ENCODE measurements at places on chromosomes 1 and 21.

- no peak for DNase-seq
Observed at GRCh38 chr1:77316966-77317365, 35.1 kb downstream of the AK5 start.

DNA sequence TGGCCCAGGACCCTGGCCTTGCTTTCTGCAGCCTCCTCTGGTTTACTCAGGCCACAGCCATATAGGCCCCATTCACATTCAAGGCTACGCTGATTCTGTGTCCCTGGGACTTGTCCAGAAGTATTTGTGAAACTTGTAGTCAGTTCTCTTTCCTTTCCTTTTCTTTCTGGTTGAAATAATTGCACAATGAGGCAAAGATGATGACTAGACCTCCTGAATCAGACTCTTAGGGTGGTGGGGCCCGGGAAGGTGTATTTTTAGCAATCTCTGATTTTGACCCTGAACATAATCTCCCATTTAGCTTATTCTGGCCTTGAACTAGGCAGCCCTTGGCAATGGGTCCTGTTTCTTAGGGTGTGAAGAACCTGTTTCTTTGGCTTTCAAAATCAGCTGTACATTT lies 39.9 kb downstream of the STUM start:
- DNase-seq: no peak

DNA sequence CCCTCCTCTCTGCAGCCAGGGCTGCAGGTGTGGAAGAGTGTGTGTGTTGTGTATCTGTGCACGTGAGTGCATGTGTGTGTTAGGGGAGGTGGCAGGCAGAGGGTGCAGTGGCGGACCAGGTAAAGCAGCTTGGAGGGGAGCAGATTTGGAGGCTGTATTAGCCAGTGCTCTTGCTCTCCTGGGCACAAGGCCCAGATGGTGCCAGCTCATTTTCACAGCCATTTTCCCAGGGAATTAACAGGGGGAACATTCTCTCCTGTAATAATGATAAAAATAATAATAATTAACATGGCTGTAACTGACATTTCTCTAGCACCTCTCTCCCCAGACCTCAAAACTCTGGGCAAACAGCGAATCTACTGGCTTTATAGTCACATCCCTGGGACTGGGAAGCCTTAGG lies 43.6 kb downstream of the LRRN2 start:
- DNase-seq: no peak

DNA sequence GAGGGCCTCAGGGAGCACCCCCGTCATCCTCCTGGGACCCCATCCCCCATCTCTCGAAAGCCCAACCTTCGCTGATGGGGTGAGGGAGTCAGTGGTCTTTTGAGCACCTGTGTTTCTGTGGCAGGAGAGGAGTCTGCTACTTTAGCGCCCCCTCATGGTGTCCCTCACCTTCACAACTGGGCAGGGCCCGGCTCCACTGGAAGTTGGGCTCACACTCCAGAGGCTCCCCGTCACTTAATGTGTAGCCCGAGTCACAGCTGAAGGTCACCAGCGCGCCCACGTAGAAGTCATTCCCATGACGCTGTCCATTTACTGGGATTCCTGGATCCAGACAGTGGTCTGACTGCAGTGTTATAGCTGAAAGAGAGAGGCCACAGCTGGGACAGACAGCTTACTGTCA lies 139.5 kb upstream of the HMGB4 start:
- DNase-seq: no peak

GRCh38 chr1:15391366-15391765 lies 18.3 kb upstream of the EFHD2 start:
- DNase-seq: no peak

GRCh38 chr21:34574601-34575529 lies 40.0 kb downstream of the RCAN1 start:
- no peak for DNase-seq

- no peak for DNase-seq
Observed at GRCh38 chr1:38940339-38941047, 1.1 kb downstream of the RHBDL2 start.

DNA sequence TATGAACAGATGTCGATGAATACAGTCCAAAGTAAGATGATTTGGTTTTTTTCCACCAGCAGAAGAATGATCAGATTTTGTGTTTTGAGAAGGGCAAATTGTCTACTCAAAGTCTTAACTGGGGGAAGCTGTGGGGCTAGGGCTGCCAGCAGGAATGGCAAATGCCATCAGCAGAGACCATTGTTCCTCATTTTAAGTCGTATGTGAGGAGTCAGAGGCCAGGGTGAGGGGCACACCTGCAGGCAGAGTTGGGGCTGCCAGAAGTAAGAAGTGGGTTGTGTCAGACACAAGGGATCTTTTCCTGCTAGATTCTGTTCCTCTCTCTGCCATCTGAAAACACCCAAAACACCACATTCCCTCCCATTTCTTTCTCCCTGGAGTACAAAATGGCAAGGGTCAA lies 8.7 kb downstream of the PARK7 start:
- no peak for DNase-seq

DNA sequence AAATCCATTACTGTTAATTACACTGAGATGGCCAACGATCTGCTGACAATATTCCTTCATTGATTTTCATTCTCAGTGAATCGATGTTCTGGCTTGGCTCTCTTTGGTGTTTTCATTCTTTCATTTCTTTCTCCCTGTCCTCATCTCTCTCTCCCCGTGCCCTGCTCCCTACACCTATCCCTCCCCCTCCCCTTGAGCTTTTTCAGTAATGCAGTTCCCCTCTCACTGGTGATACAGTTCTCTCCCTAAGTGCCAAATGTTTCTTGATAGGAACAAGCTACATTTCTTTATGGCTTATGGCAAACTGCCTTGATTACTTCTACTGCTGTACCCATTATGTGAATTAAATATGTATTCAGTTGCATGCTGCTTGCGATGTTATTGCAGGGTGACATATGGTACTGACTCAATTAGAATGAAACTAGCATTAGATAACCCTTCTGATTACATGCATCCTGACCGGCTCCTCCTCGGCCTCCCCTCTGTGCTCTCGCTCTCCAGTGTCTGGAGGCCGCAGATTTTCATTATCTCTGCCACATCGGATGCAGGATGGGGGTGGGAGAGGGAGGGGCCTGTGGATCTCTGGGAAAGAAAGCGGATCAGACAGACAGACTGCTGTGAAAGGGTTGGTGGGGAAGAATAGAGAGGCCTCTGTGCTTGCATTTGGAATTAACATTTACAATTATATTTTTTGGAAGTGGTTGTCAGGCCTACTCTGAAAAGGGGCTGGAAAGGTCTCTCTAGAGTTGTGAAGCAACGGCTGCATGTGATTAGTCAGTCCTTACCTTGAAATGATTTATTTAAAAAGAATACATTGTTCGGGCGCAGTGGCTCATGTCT lies 130.9 kb downstream of the PBX1 start:
- no peak for DNase-seq

GRCh38 chr1:14222086-14222485 lies 376.4 kb upstream of the KAZN start:
- no peak for DNase-seq

GRCh38 chr1:98051065-98051675 lies 130.3 kb upstream of the DPYD start:
- DNase-seq: no peak

GRCh38 chr1:163102590-163102989 lies 33.4 kb downstream of the RGS4 start:
- no peak for DNase-seq

DNA sequence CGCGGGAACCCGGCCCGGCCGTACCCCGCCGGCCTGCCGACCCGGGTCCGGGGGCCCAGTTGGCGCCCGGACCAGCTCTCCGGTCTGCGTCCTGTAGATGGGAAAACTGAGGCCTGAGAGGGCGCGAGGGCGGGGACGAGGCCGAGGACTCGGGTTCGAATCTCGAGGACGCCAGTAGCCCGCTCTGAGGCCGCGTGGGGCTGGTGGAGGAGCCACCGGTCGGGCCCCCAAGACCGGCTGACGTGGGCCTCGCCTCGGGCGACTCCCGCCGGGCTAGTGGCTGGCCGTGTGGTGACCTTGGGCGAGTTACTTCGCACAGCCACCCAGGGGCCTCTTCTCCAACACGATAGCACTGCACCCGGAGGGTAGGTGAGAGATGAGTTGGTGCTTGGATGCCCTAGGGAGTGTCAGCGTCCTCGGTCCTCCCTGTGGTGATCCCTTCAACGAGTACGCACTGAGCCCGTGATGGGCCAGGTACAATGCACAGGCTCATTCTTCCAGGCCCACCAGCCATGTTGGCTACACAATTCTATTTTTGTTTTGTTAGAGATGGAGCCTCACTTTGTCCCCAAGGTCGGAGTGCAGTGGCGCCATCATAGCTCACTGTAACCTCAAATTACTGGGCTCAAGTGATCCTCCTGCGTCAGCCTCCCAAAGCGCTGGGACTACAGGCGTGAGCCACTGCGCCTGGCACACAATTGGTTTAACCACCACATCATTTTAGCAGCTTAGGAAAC lies 404 bp upstream of the SCMH1 start:
- no peak for DNase-seq

- no peak for DNase-seq
Observed at GRCh38 chr1:204495777-204496176, 1.2 kb upstream of the PIK3C2B start.

GRCh38 chr1:90719330-90720144 lies 2.4 kb upstream of the BARHL2 start:
- DNase-seq: no peak

All from stimulated activated CD8-positive, alpha-beta memory T cell treated with anti-CD3 and anti-CD28 coated beads, Interleukin-15, amount 100 ng/mL, for 4 hours (primary cell).